Upper lobe of right lung (tissue), 1 donor: ENCODE measurements at places on chromosomes 12 and 14. TPM values are rescaled to one million over a fixed set of nuclear protein-coding genes. Genes with fewer than 3 reads are reported as not detected.

Gene SLC8B1
- 42.8 TPM for total RNA-seq

DNA sequence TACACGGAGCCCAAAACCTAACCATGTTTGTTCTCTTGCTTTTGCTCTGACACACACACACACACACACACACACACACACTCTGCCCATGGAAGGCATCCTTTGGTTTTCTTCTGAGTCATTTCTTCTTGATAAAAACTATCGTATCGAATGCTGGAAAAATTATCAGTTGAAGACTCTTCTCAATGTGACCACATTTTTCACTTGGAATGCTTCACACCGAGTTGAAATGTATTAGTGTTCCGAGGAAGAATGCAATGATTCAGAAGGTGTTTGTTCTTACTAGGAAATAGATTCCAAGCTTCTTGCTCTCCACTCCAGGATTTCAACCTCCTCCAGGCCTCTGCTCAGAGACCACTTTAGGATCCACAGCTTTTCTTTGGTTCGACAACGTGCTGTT, 226.3 kb downstream of the MON2 start:
- H3K4me1 ChIP-seq, result peaks cover 7% of the 10 kb centered on the region
- H3K4me3 ChIP-seq, result no peak overlapping the region
- no peak for DNase-seq
- H3K27me3 ChIP-seq, result no peaks in the 10 kb centered on the region
- H3K36me3 ChIP-seq, result no peaks in the 10 kb centered on the region

- H3K27ac ChIP-seq, result no peak overlapping the region
- peak; percentile 38 for DNase-seq
- no peaks in the 10 kb centered on the region for H3K4me1 ChIP-seq
- H3K27me3 ChIP-seq, result no peaks in the 10 kb centered on the region
These were observed 38.7 kb upstream of the TRAF3 start for GRCh38 chr14:102738373-102739189.

DNA sequence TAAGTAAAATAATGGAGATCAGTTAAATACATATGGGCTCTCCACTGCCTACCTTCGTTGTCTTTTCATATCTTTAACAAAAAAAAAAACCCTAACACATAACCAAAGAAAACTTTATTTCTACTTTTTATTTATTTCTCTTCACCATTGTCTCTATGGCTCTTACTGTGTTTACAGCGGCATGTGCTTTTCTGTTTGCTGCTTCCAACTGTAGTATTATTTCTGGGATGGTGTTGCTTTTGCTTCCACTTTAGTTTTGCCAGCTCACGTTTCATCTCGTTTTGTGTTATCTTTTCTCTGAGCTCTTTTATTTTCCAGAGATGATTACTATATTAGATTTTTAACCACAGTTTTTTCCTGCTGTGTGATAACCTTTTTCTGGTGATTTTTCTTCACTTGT, 46.1 kb downstream of the KTN1 start:
- no peaks in the 10 kb centered on the region for H3K4me1 ChIP-seq
- no peaks in the 10 kb centered on the region for H3K27me3 ChIP-seq
- no peak overlapping the region for H3K27ac ChIP-seq
- H3K36me3 ChIP-seq, result peaks cover 62% of the 10 kb centered on the region
- no peak overlapping the region for H3K4me3 ChIP-seq

DNA sequence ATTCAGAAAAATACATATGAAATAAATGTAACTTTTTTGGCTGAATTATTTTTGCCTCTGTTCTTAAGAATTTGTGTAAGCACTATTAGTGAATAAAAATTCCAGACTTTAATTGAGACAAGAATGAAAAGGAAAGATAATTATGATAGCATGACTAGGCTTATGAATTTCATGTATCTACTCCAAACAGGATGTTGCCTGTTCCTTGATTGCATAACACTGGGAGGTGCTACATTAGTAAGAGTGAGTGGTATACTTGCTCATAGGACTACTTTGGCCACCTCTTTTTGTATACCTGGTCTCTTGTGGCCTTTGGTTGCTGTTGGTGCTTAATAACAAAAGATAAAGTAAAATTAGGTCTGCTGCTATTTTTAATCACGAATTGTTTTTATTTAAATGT, 112.8 kb downstream of the NAV3 start:
- DNase-seq, result no peak
- no peaks in the 10 kb centered on the region for H3K27me3 ChIP-seq
- no peak overlapping the region for H3K27ac ChIP-seq
- H3K4me1 ChIP-seq, result no peaks in the 10 kb centered on the region
- no peak overlapping the region for H3K4me3 ChIP-seq
- no peaks in the 10 kb centered on the region for H3K36me3 ChIP-seq

Gene CCDC175
- not detected for total RNA-seq

DNA sequence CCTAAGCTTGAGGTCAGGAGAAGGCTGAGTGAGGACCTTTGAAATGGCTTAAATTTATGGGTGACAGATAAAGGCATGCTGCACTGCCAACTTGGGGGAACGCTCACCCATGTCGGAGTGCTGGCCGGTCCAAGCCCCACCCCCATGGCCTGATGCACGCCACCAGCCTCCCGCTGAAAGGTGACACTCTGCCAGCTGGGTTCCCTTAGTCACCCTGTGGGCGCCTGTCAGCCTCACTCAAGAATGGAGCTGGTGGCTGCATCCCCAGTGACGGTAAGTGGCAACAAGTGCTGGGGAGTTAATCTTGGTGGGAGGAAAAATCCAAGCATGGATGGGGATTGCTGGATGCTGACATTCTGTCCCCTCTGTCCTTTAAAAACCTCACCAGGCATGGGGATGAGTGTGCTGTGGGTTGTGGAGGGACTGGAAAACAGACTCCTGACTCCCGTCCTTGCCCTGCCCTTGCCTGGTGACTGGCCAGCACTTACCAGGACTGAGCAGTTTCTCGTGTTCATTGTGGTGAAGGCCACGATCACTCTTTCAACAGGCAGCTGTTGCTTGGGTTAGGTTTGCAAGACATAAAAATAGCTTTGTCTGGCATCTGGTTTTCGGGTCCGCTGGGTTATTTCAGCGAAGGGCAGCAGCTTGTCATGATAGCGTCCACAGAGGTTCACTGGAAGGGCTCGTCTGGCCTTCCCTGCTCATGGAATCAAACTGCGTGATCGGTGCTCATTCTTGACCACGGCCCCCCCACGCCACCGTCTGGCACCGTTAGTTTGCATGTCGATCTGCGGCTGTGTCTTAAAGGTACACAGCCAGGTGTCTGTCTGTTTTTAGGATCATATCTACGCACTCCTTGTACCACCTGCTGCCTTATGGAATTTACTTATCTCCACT, 15.0 kb downstream of the ACACB start:
- DNase-seq, result no peak
- H3K36me3 ChIP-seq, result no peaks in the 10 kb centered on the region
- no peak overlapping the region for H3K27ac ChIP-seq
- no peak overlapping the region for H3K4me3 ChIP-seq

GRCh38 chr14:71208702-71209357, 301.6 kb downstream of the PCNX1 start:
- no peak overlapping the region for H3K27ac ChIP-seq
- H3K36me3 ChIP-seq, result no peaks in the 10 kb centered on the region
- H3K27me3 ChIP-seq, result no peaks in the 10 kb centered on the region
- DNase-seq, result no peak
- no peak overlapping the region for H3K4me3 ChIP-seq

Gene TMPRSS12
- total RNA-seq, result not detected

- H3K36me3 ChIP-seq, result no peaks in the 10 kb centered on the region
- no peaks in the 10 kb centered on the region for H3K4me1 ChIP-seq
- no peaks in the 10 kb centered on the region for H3K27me3 ChIP-seq
These were observed 473.5 kb downstream of the FOXG1 start for GRCh38 chr14:29240066-29240465.

Gene TRHDE
- 7.3 TPM for total RNA-seq

GRCh38 chr12:24560192-24560775, 388.6 kb downstream of the BCAT1 start:
- H3K4me3 ChIP-seq, result peak overlapping the region; percentile 76
- H3K36me3 ChIP-seq, result no peaks in the 10 kb centered on the region
- DNase-seq, result no peak
- H3K4me1 ChIP-seq, result peaks cover 13% of the 10 kb centered on the region
- peaks cover 15% of the 10 kb centered on the region for H3K27me3 ChIP-seq
